ENCODE measurements at places on chromosomes 6 and 20.

GRCh38 chr6:157806856-157807215 is 16.2 kb upstream of the SNX9 start:
- no peak for DNase-seq

- no peak for DNase-seq
Measured at GRCh38 chr6:96836631-96837080, 621 bp downstream of the GPR63 start.

DNA sequence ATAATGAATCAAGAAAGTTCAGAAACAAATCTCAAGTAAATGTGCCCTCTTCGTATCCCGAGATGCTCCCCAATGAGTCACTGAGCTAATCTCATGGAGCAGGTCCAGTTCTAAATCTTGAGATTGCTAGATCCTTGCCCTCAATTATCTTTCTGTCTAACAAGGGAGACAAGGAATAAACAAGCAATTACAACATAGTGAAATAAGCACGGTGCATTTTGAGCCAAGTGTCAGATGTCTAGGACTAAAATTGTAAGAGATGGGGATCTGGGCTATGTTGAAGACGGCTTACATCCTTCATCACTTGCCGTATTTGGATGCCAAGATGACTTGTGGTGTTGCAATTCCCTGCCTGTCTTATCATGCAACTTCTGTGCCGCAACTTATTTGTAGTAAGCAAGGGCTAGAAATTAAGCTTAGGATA is 56.5 kb upstream of the ADGRF1 start:
- no peak for DNase-seq

DNA sequence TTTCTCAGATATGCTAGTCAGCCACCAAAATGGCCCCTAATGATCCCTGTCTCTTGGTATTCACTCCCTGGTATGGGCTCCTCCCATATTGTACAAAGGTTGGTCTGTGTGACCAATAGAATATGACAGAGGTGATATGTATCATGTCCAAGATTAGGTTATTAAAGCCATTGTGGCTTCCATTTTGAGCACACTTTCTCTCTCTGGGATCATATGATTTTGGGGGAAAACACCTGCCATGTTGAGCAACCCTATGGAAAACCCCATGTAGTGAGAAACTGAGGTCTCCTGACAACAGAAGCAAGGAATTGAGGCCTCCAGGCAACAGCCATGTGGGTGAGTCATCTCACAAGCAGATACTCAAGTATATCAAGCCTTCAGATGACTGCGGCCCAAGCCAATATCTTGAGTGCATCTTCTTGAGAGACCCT is 7.1 kb upstream of the ZNF318 start:
- DNase-seq, result no peak

DNA sequence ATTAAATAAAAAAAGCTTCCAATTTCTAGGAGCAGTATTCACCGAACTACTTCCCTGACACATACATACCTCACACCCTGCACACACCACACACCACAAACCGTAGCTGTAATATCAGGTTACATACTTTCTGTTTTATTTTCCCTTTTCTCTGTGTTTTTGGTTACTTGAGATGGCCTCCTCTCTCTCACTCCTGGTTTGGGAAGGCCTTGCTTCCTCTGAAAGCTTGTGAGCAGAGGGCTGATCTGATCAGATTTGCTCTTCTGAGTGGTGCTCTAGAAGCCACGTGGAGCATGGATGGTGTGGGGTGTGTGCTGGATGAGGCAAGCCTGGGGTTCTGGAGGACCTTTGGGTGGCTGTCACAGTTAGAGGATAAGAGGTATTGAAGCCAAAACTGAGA is 20.9 kb downstream of the UTRN start:
- DNase-seq, result no peak

- no peak for DNase-seq
Measured at GRCh38 chr20:12788632-12789299, 220.0 kb upstream of the SPTLC3 start.

DNA sequence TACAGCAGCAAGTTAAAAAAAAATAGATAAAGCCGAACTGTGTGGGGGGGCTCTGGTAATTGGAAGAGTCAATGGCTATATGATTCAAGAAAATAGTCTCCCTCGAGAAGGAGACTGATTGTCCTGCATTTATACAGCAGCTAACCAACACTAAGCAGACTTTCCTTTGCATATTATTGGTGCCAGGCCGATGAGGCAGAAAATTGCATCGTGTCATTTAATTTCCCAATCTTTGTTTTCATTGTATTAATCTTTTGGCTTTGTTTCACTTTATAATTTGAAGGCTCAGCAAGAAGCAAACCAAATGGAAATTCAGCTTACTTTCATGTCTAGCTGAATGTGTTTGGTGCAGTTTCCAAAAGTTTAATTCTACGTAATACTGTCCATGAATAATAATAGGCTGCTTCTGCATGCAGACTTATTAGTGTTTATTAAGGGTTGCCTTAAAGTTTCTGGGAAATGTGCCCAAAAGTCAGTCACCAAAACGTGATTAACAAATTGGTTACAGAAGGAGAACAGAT is 258.5 kb downstream of the HACE1 start:
- no peak for DNase-seq
